GM23248 (cell line): ENCODE measurements at places on chromosomes 4 and X.

- no peak for DNase-seq
Measured at GRCh38 chrX:105515561-105515960, 295.1 kb upstream of the TEX13A start.

DNA sequence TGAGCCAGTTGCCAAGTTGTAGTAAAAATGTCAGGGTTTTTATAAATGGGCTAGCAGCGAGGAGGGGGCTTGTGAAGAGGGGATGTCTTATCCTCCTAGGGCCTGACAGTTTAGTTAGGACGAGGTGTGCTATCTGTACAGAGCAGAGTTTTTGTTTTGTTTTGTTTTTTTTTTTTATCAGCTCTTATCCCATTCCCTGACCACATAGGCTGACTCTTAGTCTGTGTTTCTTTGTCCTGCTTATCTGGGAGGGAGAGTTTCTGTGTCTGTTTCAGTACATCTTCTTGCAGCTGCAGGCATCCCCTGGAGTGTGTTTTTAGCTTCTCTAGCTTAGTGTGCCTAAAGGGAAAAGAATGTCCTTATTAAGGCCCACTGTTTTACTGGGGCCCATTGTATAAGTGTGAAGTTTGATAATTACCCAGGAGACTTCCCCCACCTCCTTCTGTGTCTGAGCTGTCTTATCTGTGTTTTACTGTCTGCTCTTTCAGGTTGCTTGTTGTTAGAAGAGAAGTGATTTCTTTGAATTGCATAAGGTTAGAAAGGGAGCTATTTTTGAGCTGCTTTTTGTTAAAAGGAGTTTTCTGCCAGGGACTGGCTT is 32.0 kb downstream of the PAGE2 start:
- no peak for DNase-seq

DNA sequence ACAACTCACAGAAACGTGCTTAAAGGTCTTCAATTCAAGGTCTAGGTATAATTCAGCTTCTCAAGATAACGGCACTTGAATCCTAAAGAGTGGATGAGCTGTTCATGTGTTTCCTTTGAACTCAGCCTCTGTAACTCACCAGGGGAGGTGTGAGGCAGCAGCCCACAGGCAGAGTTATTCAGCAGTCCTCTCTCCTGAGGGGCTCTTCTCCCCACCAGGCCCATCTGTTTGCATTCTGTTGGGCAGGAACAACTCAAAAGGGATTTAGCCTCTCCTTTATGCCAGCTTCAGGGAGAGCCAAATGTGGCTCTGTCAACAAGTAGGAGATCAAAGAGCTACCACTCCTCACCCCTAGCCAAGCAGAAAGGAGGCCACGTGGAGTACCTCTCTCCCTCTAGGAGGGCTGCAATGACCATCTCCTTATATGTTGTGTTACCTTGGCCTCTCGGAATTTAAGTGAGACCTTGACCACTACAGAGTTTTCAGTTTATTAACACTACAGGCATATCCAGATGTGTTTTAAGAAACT is 151.2 kb downstream of the SPATA18 start:
- DNase-seq: no peak

DNA sequence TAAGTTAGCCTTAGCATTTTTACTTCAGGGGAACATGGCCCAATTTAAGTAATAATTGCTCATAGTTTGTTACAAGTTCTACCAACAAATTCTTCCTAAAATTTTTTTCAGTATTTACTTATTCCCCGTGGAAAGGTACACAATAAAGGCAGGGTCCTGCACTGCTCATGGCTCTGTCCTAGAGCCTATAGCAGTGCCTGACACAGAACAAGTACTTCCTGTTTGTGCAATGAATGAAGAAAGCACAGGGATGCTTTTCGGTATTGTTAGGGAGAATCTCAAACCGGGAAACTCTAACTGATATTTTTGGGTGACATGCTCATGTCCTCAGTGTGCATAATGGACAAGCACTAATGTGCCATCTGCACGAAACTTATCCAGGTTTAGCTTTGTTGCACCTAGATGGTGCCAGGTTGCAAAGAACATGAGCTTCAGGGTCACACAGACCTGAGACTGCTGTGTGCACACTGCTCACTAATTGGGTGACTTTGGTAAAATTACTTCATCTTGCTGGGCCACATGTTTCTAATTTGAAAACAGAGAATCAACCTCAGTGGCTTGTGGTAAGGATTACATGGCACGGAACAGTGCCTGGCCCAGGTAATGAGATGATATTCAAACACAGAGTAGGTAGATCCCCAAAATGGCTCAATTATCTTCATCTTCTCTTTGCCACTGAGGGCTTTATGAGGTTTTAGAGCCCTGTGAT is 175.8 kb upstream of the NPY2R start:
- DNase-seq: no peak

- DNase-seq: no peak
Measured at GRCh38 chrX:149222040-149222439, 283.1 kb downstream of the IDS start.

- no peak for DNase-seq
Measured at GRCh38 chr4:161762796-161763195, 401.0 kb downstream of the FSTL5 start.

DNA sequence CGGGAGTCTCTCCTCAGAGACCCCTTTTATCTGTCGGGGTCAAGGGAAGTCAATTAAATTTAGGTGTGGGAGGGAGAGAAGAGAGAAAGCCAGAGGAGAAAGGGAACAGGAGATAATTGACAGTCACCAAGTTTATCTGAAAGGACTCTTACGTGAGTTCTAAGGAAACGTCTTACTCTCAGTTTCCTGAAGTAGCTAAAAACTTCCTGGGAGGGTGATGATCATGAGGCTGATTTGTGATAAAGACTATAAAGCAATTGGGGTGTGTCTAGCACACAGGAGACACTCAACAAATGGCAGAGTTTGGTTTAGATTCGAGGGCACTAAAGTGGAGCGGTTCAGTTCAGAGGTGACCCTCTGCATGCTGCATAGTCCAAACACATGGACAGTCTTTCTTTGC is 254.1 kb downstream of the FBXW7 start:
- no peak for DNase-seq

DNA sequence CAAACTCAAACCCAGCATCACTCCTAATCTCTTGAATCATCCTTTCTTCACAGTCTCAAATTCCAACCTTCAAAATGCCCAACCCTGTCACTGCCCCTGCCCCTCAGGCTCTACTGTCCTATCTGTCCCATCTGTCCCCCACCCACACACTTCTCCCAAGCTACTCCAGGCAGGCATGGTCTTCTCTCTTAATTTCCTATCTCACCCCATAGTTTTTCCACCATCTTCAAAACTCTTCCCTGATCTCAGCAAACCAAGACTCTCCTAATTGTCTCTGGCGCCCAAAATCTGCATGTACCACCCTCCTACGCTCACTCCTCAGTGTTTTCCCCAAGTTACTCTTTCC is 644 bp downstream of the LAMP2 start:
- DNase-seq: peak; percentile 39
